ENCODE measurements at places on chromosomes 12 and 14. TPM values are rescaled to one million over a fixed set of nuclear protein-coding genes. Genes with fewer than 3 reads are reported as not detected.

SERPINA6 gene
- total RNA-seq, result not detected

RIPK3 gene
- total RNA-seq, result 2.3 TPM

POLE2 gene
- total RNA-seq, result 19.9 TPM

CIDEB gene
- total RNA-seq, result 14.5 TPM

KRT83 gene
- total RNA-seq, result not detected

C12orf60 gene
- total RNA-seq, result 1.1 TPM

TOMM20L gene
- total RNA-seq, result not detected

NTF3 gene
- 0.13 TPM for total RNA-seq

PTPRQ gene
- total RNA-seq, result not detected

DENND5B gene
- 7.6 TPM for total RNA-seq

SRRM4 gene
- not detected for total RNA-seq

SLC38A2 gene
- total RNA-seq, result 202 TPM

AICDA gene
- total RNA-seq, result not detected

TAS2R14 gene
- total RNA-seq, result 0.07 TPM

LRP1-AS gene
- not detected for total RNA-seq

LRRC43 gene
- 2.6 TPM for total RNA-seq

TAMALIN gene
- 47.4 TPM for total RNA-seq

P3H3 gene
- 7.5 TPM for total RNA-seq

LYZ gene
- not detected for total RNA-seq

NRIP2 gene
- not detected for total RNA-seq

CORO1C gene
- 179 TPM for total RNA-seq

BCL2L14 gene
- not detected for total RNA-seq

CCDC59 gene
- 51.3 TPM for total RNA-seq

AMN gene
- total RNA-seq, result not detected

HOXC5 gene
- not detected for total RNA-seq

DNAJC22 gene
- total RNA-seq, result 0.98 TPM

SERPINA3 gene
- not detected for total RNA-seq

FERMT2 gene
- total RNA-seq, result 115 TPM

SIRT4 gene
- 0.59 TPM for total RNA-seq

LRRK2 gene
- total RNA-seq, result 0.33 TPM

PRB2 gene
- total RNA-seq, result not detected

SLC17A8 gene
- not detected for total RNA-seq

CABP1 gene
- total RNA-seq, result not detected

CDCA3 gene
- 56.9 TPM for total RNA-seq

HNRNPA1 gene
- total RNA-seq, result 494 TPM

HAL gene
- not detected for total RNA-seq

Data from mammary microvascular endothelial cell (primary cell).